ENCODE measurements at places on chromosomes 7 and 10.

- DNase-seq, result peak; percentile 79
Measured at GRCh38 chr10:69696073-69696731, 66.2 kb downstream of the FAM241B start.

GRCh38 chr10:27744802-27745731 is 552 bp downstream of the MKX start:
- no peak for DNase-seq

DNA sequence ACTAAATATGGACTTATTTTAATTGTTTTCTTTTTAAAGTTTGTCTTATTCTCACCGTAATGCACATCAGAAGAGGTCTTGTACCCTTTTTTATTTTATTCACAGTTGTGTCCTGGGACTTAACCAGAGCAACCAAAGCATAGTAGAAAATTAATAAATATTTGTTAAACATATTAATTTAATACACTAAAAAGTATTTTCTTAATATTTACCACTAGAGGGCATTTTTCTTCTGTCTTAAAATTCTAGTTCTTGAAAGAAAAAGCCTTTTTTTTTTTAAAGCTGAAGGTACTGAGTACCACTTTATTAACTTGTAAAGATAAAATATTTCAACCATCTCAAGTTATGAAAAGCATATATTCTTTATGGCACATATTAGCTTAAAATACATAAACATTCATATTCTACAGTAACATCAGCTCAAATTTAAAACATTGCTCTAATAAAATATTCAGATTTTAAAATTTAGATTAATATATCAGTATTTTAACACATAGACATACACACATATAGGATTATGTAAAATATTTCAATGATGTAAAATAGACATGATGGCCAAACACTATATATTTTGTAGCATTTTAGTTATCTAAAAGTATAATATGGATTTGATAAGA is 260.4 kb downstream of the SEMA3A start:
- no peak for DNase-seq

DNA sequence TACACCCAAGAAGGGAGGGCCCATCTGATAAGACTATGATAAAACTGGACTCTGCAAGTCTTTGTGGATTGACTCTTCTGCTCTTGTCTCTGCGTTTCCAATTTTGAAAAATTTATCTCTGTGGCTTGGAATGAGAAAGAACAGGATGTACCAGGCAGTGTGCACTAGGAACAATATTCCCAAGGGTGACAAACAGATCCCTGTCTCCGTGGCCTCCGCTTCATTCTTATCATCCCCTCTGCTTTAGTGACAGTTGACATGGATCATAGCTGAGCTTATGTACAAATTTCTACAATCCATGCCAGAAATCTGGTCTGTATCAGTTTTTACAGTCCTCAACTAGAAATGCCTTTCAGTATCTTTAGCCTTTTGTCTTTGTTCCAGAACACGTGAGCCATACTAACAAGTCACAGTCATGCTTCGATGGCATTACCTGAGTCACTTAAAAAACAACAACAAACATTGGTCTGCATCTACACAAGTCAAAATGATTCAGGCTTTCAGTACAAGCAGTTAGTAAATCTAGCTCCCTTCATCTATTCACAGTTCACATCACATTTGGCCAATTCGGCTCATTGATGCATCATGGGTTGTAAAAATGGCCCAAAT is 393.6 kb upstream of the CELF2 start:
- no peak for DNase-seq

- no peak for DNase-seq
Measured at GRCh38 chr7:80760292-80760691, 121.8 kb downstream of the CD36 start.

DNA sequence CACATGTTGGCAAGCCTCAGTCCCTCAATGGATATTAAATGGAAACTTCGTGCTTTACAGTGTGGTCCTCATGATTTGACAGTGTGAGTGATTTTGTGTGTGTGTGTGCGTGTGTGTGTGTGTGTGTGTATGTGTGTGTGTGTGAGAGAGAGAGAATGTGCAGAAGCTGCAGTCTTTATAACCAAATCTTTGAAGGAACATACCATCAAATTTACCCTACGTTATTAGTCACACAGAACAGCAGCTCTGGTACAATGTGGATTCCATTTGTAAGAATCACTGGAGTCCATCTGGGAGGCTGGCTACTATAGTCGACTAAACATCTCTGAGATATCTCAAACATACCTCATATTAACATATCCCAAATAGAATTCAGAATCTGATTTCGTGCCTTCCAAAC is 928.0 kb upstream of the POT1 start:
- no peak for DNase-seq

DNA sequence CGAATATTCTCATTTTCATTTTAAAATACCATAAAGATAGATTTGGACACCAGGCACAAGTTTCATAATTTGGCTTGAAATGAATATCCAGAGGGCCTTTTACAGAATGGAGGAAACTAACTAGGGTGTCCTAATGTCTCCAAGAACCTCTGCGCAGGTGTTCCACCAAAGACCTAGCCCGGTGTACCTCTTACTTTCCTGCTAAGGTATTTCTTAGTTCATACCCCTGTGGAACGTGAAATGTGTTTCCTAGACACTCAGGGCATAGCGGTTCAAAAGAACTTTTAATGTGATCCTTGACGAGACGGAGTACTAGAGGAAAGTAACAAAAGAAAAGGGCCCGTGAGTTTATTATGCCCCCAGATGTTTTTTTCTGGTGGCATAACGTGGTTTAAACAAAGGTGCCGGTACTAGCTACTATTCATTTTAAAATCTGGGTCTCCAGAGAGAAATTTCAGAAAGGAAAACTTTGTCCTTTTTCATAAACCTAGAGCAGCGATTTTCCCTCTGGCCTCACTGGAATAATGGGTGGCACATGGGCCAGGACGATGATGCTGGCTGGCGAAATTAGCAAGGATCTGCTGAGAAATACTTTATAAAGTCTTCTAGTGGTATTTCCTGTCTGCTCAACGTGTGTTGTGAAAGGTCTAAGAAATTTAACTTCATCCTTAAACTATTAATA is 1.4 kb downstream of the APBB1IP start:
- no peak for DNase-seq

DNA sequence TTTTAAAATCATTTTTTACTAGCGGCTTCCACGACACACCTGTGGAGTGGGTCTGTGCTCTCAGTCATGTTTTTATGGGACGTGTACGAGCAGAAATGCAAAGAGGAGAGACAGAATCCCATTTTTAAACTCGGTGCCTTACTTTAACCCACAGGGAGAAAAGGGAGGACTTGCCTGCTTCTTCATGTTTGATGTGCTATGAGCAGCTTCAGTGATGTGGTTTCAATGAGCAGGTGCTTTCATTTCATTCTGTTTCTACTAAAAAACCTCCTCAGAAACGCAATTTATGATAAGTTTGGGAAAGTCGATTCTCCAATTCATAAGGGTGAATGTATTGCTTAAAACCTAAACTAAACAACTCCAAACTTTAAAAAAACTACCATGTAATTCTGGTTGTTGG is 537.2 kb downstream of the GATA3 start:
- DNase-seq, result no peak

DNA sequence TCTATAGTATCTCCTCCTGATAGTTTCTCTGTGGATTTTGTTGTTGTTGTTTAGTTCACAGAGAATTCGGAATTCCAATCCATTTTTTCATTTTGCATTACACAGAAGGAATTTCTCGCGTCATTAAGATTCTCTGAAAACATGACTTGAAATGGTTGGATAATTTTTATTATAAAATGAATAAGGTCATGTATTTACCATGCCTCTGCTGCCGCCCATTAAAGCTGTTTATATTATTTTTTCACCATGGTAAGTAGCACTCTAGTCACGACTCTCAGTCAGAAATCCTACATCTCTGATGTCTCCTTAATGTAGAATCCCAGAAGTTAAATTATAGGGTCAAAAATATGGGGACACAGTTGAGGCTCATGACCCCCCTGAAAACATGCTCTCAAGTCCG is 19.1 kb downstream of the SFMBT2 start:
- DNase-seq, result no peak

GRCh38 chr10:97494151-97494550 is 4.1 kb downstream of the MMS19 start:
- no peak for DNase-seq

DNA sequence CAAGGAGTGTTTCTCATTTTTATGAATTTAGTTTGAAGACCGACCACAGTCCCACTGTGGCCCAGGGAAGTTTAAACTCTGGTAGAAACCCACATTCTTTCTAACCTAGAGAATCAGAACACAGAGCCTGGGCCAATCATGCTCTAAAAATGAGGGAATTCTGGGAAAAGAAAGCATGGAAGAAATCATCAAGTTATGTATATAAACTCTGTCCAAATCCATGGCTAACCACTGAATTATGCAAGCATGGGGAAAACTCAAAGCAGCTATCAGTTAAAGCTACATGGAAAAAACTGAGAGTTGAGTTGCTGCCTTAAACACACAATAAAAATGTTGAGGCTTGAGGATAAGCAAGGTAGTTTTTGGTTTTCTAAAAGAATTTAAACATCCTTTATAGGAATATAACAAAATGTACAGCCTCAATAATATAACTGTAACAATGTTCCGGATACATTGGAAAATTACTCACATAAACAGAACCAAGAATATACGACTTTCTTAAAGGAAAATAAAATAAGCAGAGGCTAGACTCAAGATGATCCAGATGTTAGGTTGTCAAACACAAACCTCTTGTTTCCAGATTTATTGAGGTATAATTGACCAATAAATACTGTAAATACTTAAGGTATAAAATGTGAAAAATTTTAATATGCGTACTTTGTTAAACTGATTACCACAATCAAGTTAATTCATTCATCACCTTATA is 311.2 kb upstream of the GNAI1 start:
- DNase-seq, result no peak

DNA sequence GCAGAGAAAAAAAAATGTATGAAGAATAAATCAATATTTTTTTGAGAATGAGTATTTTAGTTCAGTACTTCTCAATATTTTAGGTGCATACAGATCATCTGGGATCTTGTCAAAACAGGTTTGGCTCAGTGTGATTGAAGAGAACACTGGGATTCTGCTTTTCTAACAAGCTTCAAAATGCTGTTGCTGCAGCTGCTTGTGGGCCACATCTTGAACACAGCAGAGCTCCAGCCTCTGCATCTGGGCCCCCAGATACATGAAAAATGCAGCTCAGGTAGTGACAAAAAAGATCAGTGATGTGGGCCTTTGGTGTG is 1177.1 kb upstream of the C7orf33 start:
- DNase-seq, result no peak

DNA sequence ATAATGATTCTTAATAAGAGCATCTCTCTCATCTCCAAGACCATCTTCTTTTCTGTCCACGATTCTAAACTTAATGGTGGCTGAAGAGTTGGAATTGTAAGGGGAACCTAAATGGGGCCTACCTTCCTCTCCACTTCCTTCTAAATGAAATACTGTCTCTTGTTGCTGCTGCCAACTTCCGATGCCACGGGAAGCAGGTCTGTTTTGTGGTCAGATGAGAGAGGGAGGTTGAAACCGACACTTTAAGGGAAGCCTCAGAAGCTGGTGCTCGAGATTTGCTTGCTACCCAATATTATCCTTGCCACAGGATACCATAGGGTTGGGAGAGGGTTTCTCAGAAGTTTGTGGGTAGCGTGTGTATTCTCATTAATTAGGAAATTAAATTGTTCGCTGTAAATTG is 464.1 kb downstream of the SUGCT start:
- no peak for DNase-seq

- DNase-seq, result no peak
Measured at GRCh38 chr10:5752301-5752871, 60.8 kb downstream of the GDI2 start.

- no peak for DNase-seq
Measured at GRCh38 chr10:115950320-115950719, 322.7 kb downstream of the GFRA1 start.

DNA sequence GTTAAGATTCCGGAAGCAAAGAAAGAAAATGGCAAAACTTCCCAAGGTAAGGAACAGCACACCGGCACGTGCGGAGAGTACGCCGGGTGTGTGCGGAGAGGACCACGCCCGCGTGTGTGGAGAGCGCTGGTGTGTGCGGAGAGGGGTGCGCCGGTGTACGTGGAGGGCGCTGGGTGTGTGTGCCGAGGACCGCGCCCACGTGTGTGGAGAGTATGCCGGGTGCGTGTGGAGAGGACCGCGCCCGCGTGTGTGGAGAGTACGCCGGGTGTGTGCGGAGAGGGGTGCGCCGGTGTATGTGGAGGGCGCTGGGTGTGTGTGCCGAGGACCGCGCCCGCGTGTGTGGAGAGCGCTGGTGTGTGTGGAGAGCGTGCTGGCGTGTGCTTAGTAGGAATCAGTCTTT is 48.6 kb upstream of the DPYSL4 start:
- DNase-seq, result no peak

DNA sequence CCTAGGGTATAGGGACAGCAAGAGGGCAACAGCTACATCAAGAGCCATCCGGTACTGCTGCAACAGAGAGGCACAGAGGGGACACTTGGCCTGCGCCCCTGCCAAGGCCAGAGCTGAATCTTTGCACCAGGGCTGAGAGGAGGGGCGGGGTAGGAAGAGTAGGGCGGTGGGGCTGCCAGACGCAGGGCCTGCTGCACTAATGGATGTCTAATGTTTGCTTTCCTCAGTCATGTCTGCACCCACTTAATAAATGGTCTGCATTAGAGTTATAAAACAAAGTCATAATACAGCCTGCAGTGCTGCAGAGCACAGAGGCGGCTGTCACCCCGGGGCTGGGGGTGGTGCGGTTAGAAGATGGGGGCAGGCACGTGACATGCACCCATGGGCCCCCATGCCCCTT is 42.2 kb upstream of the SLC29A3 start:
- no peak for DNase-seq

- DNase-seq, result no peak
Measured at GRCh38 chr10:670038-670437, 19.4 kb downstream of the DIP2C start.

GRCh38 chr10:33272635-33273034 is 61.8 kb downstream of the NRP1 start:
- no peak for DNase-seq
